H7 (cell line): ENCODE measurements at places on chromosomes 4 and X. TPM values are rescaled to one million over a fixed set of nuclear protein-coding genes. Genes with fewer than 3 reads are reported as not detected.
A peak's percentile ranks its signal among the peaks of the same experiment; 100 is the strongest.

DNA sequence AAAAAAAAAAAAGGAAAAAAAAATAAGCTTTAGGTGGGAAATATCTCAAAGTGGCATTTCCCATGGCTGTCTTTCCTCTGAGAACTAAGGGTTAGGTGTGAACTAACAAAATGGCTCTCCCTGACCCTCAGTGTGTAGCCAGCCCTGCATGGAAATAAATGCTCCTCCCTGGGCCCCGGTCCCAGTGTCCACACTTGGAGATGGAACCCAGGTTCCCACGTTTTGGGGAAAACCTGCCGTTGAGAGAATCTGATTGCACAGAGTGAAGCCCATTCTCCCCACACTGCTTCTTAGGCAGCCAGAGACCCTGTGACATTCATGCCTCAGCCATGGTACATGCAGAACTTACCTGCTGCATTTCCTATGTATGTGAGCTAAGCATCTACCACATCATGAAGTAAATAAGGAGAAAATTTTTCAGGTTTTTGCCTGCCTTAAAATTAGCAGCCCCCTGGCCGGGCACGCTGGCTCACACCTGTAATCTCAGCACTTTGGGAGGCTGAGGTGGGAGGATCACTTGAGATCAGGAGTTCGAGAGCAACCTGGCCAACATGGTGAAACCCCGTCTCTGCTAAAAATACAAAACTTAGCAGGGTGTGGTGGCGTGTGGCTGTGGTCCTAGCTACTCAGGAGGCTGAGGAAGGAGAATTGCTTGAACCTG lies 34.5 kb downstream of the HTT-AS start:
- DNase-seq: no peak

GRCh38 chr4:129146639-129147038 lies 50.7 kb downstream of the C4orf33 start:
- peak; percentile 17 for DNase-seq

GRCh38 chr4:123891881-123892280 lies 495.3 kb downstream of the SPRY1 start:
- DNase-seq: no peak

DNA sequence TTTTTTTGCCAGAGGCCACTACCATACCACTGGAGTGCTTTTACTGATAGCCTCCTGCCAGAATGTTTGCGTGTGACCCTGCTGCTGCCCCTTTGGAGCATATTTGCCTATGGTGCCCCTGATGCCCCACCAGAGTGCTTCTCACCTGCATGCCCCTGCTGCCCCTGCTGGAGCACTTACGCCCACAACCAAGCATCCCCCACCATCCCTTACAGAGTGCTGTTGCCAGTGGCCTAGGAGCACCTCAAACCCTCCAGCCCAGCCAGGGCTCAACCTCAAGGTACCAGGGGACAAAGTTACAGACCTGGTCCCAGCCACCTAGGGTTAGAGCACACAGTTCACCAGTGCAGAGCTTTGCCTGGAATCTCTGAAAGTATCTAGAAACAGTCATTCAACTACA lies 207.2 kb downstream of the CFAP299 start:
- no peak for DNase-seq

GRCh38 chrX:101485212-101485949 lies at the start of gene ARMCX4:
TSS of gene ARMCX4 (plus strand) at chrX:101485456. CDS start at chrX:101488590, 3,134 bp downstream.
- peak; percentile 85 for DNase-seq

DNA sequence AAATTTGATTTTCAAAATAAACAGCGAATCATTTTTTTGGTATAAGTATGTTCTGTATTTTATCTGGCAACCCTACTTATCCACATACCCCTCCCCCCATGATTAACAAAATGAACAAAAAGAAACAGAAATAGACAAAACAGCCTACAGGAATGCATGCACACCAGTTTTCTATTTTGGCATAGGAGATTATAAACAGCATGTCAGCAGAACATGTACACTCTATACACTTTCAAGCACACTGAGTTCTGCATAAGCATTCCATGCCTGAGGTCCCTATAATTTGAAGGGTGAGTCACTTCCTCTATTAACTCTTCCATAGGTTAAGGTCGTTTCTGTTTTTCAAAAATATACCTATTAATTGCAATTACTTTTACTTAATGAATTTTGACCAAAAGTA lies 28.0 kb upstream of the ZNF280C start:
- DNase-seq: no peak

- no peak for DNase-seq
These were observed 20.4 kb downstream of the TENM3 start for GRCh38 chr4:182263562-182263961.

DNA sequence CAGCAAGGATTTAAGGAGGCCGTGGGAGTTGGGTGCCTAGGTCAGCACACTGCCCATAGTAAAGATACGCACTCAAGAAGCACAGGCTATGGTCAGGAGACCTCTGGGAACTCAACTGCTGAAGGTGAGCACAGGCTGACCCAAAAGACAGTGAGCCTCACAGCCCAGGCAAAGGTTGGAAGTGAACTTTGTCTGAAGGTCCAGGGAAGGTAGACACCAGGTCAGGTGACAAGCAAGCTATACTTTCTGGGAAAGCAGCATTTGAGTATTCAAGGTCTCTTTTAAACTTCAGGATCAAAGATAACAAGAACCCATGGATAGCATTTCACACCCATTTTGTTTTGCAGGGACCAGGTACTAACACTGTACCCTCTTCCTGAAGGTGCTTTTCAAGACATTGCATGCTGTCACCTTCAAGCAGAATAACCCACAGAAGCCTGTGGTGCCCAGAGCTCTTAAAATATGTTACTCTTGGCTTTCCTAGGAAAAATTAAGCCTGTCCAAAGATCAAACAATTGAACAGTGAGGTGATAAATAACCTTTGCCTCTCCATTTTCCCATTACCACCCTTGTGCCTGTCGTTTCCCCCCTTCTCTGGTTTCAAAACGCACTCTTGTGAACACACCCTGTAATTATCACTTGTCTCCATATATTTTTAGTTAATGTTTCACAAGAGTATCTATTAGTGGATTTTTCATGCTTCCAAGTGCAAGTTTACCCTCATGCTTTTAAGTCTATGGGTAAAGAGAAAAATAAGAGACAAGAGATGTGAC lies 3.4 kb upstream of the S100G start:
- no peak for DNase-seq

DNA sequence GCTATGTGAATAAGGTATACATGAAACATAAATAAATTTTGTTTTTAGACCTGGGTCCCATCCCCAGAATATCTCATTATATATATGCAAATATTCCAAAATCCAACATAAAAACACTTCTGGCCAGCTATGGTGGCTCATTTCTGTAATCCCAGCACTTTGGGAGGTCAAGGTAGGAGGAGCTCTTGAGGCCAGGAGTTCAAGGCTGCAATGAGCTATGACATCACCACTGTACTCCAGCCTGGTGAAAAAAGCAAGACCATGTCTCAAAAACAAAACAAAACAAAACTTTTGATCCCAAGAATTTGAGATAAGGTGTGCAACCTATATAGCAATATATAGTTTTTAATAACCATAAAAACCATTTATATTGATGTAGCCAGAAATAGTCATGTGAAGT lies 5.4 kb upstream of the ADGRA3 start:
- no peak for DNase-seq

DNA sequence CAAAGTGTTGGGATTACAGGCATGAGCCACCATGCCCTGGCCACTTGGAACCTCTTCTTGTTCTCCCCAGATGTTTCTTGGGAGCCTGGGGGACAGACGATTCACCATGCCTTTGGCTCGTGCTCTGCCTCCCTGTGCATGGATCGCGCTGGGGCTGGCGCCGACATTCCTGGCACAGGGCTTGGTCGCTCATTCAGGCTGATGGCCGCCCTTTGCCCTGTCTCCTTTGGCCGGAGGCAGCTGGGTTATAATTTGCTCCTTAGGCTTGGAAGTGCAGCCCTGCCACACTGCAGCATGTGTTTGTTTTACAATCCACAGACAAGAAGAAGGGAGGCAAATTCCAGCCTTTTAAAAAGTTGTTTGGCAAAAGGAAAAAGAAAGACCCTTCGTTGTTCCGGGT lies 115.3 kb downstream of the AASDH start:
- no peak for DNase-seq

DNA sequence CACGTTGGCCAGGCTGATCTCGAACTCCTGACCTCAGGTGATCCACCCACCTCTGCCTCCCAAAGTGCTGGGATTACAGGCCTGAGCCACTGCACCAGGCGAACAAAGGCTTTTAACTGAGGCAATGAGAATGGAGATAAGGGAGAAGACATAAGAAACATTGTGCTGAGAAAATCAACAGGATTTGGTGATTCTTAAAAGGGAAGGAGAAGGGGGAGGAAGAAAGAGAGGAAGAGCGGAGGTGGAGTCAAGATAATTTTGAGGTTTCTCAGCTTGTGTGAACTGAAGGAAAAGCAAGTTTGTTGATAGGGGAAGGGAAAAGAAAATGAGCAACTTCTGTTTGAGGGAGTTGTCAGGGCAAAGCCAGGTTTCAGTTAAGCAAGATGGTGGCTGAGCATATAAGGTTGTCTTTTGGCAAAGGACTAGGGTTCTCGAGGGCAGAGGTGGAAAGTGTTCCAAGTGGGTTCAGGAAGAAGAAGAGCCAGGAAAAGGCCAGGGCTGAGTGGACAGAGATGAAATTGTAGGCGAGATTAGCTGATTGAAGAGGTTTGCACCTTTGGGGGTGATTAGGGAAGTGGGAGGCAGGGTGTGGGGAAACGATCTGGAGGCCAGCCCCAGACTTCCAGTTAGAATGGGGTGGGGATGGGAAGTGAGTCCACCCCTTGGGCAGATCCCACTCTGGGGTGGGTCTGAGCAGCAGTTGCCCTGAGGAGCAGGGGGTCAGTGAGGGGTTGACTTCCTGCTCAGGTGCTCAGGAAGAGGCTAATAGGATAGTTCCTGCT lies 7.8 kb downstream of the DOCK11 start:
- no peak for DNase-seq

- DNase-seq: no peak
These were observed 6.4 kb downstream of the AMOT start for GRCh38 chrX:112834031-112834845.

DNA sequence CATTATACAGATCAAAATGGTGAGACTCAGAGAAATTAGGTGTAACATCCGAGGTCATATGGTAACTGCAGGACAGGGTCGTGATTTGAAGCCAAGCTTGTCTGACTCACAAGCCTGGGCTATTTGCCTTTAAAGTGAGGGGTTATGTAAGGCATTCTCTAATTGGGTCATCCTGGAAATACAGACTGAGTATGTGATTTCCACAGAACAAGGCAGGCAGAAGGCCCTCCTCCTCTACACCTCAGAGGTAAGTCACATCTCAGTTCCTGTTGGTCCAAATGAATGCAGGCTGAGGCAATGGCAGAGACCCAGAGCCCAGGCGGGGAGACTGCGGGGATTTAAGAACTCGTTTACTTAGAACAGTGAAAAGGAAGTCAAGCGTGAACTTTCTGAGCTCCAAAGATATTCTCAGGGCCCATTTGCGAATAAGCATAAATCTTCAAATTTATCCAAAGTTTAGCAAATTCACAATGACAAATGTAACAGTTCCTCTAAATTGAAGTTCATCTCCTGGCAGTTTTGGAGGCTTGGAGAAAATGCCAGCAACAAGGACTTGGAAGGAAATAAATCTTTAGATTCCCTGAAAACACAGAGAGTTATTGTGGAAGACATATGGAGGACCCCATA lies 153.3 kb downstream of the LDB2 start:
- DNase-seq: no peak

DNA sequence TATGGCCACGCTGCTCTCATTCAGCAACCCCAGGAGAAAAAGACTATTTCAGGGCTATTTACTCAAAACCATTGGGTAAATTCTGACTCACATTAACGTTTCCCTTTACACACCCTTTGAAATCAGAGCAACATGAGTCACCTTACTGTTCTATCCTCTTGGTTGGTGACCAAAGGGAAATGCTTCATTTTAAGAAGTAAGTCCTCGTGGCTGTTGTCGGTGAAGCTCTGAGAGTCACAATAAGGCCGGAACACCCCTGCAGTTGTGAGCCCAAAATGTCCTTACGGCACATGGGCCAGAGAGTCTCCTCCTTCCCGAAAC lies 56.3 kb upstream of the SPRY1 start:
- DNase-seq: no peak

DNA sequence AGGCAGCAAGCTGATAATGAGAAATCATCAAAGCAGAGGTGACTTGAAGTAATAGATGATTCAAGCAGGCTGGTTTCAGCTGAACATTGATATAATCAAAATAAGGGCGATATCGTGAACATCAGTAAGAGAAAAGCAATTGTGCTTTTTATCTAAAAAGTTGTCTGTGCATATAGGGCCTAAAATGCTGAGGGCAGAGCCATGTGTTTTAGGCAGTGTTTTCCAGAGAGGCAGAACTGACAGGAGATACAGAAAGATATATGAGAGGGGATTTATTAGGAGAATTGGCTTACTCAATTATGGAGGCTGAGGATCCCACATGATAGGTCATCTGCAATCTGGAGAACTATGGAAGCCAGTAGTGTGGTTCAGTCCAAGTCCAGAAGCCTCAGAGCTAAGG lies 136.5 kb upstream of the NPY2R start:
- no peak for DNase-seq

GRCh38 chrX:125295337-125295736 lies 24.3 kb upstream of the TEX13C start:
- no peak for DNase-seq

GRCh38 chrX:23742697-23743622 lies at the start of gene ACOT9:
TSS of gene ACOT9 (minus strand) at chrX:23743276. CDS start at chrX:23743144, 132 bp downstream.
- DNase-seq: peak; percentile 92

- DNase-seq: peak; percentile 19
These were observed 67.4 kb downstream of the CNGA2 start for GRCh38 chrX:151801980-151802379.

GRCh38 chr4:89294573-89295269 lies 12.9 kb downstream of the GPRIN3 start:
- DNase-seq: no peak

GRCh38 chr4:37873386-37873785 lies 17.5 kb upstream of the TBC1D1 start:
- no peak for DNase-seq

DNA sequence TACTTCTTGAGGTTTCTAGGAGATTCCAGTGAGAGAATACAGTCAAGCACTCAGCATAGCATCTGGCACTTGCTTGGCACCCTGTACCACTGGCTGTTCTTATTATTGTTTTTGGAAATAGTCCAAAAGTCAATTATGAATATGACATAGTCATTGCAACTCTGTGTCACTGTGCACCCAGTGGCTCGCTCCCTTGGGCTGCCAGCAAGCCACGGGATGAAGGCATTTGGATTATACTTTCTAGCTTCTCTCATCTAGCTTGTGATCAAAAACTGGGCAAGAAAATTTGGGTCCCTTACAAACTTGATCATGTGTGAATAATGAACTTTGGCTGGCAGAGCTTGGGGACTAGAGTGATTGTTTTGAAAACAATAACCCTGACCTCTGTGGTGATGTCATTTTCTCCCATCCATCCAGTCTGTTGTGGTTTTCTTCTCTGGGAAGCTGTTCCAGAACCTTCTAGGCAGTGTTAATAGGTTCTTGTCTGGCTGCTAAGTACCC lies 32.7 kb upstream of the LIMCH1 start:
- no peak for DNase-seq

GRCh38 chrX:134026565-134027311 lies 41.3 kb upstream of the GPC3 start:
- peak; percentile 48 for DNase-seq

Gene MAGIX
- total RNA-seq: 0.21 and 1.00 TPM in 2 replicates

Gene CCKAR
- total RNA-seq: not detected in 2 replicates

Gene MYOZ2
- not detected in 2 replicates for total RNA-seq

Gene NLGN3
- 2.9 and 4.6 TPM in 2 replicates for total RNA-seq

Gene SPANXC
- total RNA-seq: not detected in 2 replicates

Gene F11
- total RNA-seq: 0.28 and 0.30 TPM in 2 replicates

Gene PABPC1L2B
- 0.11 and 0.17 TPM in 2 replicates for total RNA-seq

Gene TCEAL4
- 15.5 and 23.8 TPM in 2 replicates for total RNA-seq

Gene CLCN4
- total RNA-seq: 4.2 and 4.3 TPM in 2 replicates

Gene FDCSP
- not detected in 2 replicates for total RNA-seq

Gene PPEF1
- 0.10 and 0.37 TPM in 2 replicates for total RNA-seq

Gene RASGEF1B
- 4.0 and 6.1 TPM in 2 replicates for total RNA-seq
